ENCODE measurements at places on chromosomes 5 and 9. TPM values are rescaled to one million over a fixed set of nuclear protein-coding genes. Genes with fewer than 3 reads are reported as not detected.

DNA sequence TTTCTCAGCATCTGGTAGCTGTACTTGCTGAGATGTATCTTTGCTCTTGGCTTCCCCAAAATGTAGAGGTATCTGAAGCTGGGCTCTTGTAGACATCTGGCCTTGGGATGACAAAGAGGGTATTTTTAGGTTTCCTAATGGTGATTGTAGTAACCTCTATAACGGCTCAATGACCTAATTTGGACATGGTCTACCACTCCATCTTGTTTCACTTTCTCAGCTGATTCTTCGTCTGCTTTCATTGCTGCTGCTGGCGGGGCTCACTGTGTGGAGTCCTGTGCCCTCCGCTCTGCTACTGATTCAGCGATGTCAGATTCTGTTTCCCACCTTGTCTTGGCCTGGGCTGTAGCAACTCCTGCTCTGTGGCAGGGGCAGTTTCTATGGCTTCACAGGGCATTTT lies 12.7 kb upstream of the MARCHF11 start:
- DNase-seq = no peak

- DNase-seq = no peak
These were observed 78.7 kb upstream of the SH3PXD2B start for GRCh38 chr5:172533058-172533398.

- no peak for DNase-seq
These were observed 34.5 kb downstream of the TRIO start for GRCh38 chr5:14177634-14178033.

- no peak for DNase-seq
These were observed 92.8 kb upstream of the PANK3 start for GRCh38 chr5:168672016-168672415.

DNA sequence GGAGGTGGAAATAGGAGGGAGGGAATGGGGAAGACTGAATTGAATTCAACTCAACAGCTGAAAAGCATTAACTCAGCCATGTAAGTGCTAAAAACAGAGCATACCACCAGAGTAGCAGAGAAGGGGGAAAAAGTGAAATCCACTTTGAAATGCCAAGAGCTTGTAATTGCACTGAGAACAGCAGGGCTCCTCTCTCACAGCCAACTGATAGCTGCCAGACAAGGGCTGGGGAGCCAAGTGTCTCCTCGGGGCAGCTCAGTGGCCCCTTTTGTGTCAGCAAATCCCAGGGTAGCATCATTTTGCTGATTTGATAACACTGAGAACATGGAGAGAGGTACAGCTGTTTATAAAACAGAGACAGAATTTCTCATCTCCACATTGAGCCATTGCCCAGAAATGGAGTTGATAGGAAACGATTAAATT lies 182.5 kb downstream of the FRMD3 start:
- DNase-seq = no peak

DNA sequence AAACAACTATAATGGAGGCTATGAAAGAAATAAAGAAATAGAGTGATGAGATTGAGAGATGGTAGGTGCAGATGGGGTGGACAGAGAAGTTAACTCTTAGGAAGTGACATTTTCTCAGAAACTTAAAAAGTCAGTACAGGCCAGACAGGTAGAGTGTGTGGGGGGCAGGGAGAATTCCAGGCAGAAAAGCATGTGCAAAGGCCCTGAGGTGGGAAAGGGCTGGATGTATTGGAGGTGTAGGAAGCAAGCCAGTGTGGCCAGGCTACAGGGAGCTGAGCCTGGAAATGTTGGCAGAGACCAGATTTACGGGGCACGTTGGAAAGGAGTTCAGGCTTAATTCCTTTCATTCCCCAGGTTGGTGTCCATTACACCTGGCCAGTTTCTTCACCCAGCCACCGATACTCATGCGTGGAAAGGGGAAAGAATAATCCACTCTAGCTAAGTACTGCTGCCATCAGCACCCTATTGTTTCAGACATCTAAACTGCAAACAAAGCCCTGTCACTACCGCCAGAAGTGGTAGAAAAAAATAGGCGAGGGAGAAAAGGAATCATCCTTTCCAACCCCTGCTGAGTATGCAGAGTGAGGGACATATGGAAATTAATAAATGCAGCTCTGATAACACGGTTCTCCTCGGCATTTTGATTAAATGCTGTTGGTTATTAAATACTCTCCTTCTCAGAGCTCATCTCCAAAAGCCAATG lies 116.8 kb upstream of the GPR151 start:
- DNase-seq = no peak

DNA sequence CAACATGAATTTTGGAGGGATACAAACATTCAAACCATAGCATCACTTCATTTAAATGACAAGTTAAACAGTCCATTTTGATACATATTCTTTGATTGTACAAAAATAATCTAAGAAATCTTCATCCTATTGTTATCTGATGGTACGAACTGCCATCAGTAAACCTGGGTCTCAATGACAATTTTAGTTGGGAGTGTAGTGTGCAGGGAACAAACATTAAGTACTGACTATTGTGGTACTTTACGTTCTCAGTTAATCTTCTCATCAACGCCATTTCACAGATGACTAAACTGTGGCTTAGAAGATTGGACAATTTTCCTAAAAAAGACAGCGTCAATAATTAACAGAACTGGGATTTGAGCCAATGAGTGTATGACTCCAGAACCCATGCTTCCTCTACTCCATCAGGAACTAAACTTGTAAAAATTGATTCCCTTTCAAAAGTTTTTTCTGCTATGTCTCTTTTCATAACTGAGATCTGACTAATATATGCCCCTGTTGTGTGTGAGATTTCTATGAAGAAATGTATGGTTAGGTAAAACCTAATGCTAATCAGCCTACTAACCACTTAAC lies 21.1 kb downstream of the TNPO1 start:
- no peak for DNase-seq

DNA sequence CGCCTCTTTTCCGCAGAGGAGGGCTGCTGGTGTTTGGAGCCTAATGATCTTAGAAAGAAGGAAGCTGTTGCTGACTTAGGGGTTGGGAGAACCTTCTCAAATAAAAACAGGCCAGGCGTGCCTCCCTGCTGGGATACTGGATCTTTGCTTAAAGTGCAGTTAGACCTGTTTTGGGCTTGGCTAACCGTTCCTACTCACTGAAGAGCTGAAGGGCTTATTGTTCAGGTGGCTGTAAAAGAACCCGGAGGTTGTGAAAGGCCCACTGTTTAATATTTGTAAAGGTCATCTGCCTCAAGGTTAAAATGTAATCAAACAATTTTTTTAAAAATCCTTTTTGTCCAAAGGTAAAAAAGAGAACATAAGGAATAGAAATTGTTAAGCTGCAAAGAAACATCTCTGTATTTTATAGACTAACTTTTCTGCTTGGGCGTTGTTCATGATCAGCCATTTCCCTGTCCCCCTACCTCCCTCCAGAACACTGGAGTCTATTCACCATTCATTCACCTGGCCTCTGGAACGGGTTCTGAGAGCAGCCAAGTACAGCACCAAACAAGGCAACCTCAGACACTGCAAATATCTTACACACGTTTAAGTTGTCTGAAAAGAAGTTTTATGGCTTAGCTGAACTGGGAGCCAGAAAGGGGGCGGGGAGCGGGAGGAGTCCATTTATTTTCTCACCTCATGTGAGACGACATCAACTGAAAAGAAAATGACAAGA lies 18.6 kb upstream of the MTMR12 start:
- DNase-seq = no peak

DNA sequence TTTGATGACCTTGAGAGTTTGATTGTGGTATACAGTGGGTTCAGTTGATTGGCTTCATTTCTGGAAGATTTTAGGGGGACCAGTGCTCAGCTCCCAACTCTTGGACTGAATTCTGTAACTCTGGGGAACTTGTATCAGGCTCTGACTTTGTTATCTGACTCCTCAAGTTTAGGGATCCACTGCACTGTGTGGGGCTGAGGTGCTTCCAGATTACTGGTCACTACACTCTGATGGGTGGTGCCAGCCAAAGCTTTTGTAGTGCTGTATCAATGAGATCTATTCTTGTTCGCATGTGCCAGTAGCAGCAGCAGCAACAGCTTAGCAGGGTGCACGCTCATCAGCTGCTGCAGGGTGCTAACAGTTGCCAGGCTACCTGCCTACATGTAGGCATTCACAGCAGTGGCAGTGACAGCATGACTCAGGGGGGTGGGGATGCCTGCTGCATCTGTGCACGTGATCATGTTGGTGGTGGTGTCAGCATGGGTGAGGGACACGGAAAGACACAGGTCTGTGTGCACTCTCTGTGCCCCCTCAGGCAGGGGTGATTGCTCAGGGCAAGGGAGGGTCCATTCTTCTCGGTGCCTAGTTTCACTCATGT lies 438.8 kb upstream of the SEMA6A start:
- DNase-seq = no peak

- DNase-seq = no peak
These were observed 24.8 kb downstream of the SPTAN1 start for GRCh38 chr9:128577206-128577605.

DNA sequence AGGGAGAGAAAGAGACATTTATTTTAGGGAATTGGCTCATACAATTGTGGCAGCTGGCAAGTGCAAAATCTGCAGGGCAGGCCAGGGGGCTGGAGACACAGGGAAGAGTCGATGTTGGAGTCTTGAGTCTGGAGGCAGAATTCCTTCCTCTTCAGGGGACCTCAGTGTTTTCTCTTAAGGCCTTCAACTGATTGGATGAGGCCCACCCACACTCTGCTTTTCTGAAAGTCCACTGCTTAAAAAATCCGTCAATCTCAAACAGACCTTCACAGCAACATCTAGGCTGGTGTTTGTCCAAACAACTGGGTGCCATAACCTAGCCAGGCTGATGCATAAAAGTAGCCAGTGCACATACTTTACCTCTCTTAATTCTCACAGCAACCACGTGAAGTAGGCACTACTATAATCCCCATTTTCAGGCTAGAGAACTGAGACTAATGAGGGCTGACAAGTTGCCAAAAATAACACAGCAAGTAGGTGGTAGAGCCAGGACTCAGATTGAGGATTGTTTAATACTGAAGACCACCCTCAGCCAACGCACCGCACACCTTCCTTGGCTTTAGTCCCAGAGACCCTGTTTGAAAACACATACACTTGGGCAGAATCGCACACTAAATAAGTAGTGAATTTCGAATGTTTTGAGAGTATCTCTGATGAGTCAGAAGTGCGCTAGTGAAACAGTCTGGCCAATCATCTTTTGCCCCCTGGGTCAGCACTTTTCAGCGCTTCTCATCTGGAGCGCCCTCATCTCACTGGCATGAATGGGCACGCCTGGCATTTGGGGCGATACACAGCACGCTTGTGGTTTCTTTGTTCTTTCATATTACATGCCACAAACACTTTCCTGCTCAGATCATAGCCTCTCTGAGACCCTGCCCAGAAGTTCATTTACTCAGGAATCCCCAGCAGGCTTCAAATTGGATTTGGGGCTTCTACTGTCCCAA lies 591.4 kb downstream of the CCDC171 start:
- DNase-seq = no peak

DNA sequence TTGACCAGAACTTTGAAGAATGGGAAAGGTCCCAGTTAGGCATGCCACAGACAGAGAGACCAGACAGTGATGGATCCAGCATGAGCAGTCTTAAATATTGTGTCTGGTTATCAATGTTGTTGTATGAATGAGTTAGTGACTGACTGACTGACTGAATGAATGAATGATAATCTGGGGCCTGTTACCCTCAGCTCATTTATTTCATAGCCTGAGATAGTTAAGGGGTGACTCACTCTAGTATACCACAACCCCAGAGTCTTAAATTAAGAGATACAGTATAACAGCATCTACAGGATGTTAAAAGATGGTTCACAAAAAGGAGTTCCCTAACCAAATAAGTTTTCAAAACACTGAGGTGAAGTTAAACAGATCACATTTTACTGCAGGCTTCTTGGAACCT lies 133.5 kb downstream of the SGCD start:
- DNase-seq = no peak

GRCh38 chr9:29332789-29333188 lies 1759.5 kb upstream of the C9orf72 start:
- no peak for DNase-seq

- DNase-seq = no peak
These were observed 6.7 kb upstream of the SLC6A18 start for GRCh38 chr5:1218351-1219080.

DNA sequence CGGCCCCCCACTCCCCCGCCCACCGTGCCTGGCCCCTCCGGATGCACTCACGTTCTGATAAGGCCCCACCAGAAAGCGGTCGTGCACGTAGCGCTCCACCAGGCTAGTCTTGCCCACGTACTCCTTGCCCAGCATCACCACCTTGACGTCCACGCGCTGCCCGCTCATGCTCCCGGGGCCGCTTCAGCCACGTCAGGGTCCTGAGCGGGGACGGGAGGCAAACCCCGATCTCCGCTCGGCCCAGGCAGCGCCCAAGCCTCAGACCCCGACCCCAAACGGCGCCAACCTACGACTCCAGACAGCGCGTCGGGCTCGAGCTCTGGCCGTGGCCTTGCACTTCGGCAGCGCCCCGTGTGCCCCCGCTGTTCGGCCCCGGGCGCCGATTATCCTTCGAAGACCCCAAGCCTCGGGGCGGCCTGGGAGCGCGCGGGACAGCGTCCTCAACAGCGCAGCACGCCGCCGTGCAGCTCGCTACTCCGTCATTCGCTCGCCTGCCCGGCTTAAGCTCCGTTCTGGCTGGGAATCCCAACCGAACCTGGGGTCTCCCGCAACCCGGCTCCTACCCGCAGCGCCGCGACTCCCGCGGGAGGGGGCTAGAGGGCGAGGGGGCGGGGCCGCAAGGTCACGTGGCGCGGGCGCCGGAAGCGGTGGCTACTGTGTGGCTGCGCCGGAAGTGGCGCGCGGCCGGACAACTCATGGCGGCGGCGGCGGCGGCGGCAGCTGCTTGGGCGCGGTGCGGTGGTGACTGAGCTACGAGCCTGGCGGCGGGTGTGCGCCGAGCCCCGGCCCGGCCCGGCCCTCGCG lies at the start of the genes PRELID1 and RAB24:
Gene PRELID1 (plus strand): TSS at position 679 of the 804 bp plus-strand sequence. CDS start 187 bp downstream, outside the sequence.
Gene RAB24 (minus strand): TSS at position 599 of the 804 bp plus-strand sequence. CDS start 431 bp downstream, at position 168.
- peak; percentile 94 for DNase-seq

GRCh38 chr5:29039994-29040393 lies 2001.6 kb upstream of the CDH9 start:
- no peak for DNase-seq

DNA sequence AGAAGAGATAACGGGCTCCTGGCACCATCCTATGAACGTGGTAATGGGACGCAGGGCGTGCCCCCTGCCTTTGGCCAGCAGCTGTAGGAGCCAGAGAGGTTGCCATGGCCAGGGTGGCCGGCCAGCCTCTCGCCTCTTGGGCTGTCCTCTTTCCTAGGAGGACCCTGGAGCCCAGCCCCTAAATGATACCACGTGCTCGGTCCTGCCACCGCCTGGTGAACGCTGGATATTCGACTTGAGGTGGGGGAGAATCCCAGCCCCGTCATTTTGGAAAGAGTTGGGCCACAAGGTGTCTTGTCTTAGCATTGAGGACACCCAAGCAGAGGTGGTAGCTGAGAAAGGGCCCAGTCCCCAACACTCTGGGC lies 391 bp upstream of the NRG2 start:
- peak; percentile 49 for DNase-seq

The FOXI1 gene
- total RNA-seq = not detected

The ELL2 gene
- total RNA-seq = 127 TPM

The IFNA13 gene
- total RNA-seq = not detected

The TBC1D9B gene
- 62.8 TPM for total RNA-seq

The FREM1 gene
- not detected for total RNA-seq

The IL9 gene
- total RNA-seq = 136 TPM

The SOX30 gene
- 0.93 TPM for total RNA-seq

The ALDOB gene
- total RNA-seq = not detected

The SLC6A18 gene
- total RNA-seq = not detected

The PCDHB2 gene
- total RNA-seq = not detected

The GABRA6 gene
- not detected for total RNA-seq

The IFNA2 gene
- total RNA-seq = not detected

The CHSY3 gene
- total RNA-seq = not detected
